NCI-H1048 (cell line): ENCODE measurements at places on chromosomes 16 and 17.

GRCh38 chr17:7183433-7184090 lies 4.4 kb upstream of the ASGR1 start:
- no peak for DNase-seq

- no peak for DNase-seq
Measured at GRCh38 chr16:84909476-84910085, 89.8 kb downstream of the CRISPLD2 start.

DNA sequence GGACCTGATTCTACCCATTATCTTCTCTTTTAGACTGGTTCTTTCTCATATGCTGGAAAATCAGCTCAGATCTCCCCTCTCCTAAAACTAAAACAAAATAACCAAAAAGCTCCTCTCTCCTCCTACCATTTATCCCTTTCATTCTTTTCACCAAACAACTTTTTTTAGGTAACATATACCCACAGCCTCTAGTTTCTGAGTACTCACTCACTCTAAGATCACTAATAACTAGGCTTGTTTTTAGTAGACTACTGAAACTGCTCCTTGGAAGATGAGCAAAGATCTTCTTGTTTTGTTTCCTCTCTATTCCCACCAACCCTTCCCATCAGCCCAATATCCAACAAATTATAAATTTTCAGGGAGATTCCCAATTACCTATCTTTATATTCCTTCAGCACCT lies 129.0 kb downstream of the SKAP1 start:
- DNase-seq, result no peak

- no peak for DNase-seq
Measured at GRCh38 chr17:45311401-45311759, 5.4 kb downstream of the MAP3K14 start.

DNA sequence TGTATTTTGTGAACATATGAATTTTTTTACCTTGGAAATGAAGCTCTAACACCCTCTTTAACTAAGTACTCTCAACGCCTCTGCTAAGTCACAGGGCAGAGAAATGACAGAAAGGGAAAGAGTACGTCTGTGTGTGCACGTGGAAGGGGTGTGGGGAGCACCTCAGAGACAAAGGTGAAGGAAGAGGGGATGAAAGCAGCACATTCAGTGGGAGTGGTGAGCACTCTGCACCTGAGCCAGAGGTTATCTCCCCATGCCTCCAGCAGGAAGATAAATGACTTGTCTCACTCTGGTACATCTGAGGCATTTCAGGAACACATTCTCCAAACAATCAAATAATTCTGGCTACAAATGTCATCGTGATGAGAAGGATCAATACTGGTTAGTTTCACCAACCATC lies 15.0 kb downstream of the GNA13 start:
- no peak for DNase-seq

- no peak for DNase-seq
Measured at GRCh38 chr17:34171245-34171818, 83.8 kb upstream of the CCL2 start.
